ENCODE measurements at places on chromosomes 4 and X.

DNA sequence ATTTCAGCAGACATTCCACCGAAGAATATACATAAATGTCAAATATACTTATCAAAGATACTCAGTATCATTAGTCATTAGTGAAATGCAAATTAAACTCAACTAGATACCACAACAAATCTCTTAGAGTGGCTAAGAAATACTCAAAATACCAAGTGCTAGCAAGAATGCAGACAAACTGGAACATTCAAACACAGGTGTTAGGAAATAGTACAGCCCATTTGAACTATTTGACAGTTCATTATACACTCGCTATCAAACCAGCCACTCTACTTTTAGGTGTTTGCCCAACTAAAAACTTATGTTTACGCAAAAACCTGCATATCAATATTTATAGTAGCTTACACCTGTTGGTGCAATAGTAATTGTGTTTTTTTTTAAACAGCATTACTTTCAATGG, 8.8 kb downstream of the ADAM29 start:
- DNase-seq = no peak

DNA sequence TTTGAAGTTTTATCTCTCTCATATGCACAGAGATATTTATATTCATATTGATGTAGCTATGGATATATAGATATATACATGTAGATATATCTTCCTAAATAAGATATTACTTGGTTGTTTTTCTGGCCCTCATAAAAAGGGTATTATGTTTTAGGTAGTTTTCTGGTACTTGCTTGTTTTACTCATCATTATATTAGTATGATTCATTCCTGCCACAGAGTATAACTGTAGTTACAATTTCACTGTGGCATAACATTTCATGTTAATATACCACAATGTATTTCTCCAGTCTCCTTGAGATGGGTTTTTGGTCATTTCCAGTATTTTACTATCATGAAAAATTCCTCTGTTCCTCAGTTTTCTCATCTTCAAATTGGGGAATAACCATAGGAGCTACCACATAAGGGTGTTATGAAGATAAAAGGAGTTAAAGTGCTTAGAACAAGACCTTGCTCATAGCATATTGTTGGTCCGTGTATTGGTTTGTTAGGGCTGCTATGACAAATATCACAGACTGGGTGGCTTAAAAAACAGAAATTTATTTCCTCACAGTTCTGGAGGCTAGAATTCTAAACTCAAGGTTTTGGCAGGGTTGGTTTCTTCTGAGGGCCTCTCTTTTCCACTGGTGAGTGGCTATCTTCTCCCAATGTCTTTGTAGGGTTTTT, 129.7 kb downstream of the TMEM164 start:
- no peak for DNase-seq

- no peak for DNase-seq
Observed at GRCh38 chr4:123825596-123826291, 429.1 kb downstream of the SPRY1 start.

DNA sequence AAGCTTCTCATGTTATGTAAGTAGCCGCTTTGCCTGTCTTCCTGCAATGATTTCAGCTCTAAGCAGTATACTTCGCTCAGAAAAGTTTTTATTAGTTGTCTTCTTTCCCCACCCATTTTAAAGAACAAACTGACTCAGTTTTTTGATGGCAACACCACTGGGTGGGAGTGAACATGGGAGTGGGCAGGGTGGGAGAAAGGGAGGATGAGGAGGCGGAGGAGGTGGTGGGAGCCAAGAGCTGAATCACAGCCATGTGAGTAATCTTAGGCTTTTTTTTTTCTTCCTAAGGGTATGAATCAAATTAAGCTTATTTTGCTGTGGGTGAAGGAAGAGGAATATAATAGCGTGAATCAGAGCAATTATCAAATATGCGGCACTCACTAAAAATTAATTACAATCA, 574.3 kb upstream of the DIPK2B start:
- DNase-seq = no peak

DNA sequence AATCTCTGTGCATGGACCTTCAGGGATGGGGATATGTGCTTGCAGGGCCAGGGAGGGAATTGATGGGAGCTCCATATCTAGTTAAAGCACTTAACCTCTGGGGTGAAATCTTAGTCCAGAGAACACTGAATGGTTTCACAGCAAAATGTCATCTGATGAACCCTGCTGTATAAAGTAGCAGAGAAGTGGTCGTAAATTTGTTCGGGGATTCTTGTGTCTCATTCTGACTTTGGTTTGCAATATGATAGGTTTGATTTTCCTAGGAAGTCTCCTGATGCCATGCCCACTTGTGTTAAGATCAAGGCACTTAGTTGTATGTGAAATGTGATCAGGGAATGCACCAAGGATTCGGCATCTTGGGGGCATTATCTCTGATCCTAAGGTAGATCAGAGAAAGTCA, 96.9 kb downstream of the NHS start:
- no peak for DNase-seq

DNA sequence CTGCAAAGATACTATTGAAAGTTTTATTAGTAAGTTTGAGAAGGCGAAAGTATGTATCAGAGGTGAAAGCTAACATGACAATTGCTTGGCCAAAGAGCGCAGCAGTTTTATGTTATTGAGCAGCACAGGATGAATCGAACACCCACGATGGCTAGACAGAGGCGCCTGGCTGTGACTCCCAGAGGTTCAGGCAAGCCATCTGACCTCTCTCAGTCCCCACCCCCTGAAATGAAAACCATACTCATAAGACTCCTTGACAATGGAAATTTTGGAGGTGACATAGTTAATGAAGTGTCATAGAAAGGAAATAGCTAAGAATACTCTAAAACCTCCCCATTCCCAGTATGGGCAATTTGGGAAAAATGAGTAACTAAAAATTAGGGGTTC, 70.6 kb downstream of the MGST2 start:
- DNase-seq = no peak

- DNase-seq = no peak
Observed at GRCh38 chr4:38681281-38681991, 17.4 kb downstream of the KLF3 start.

DNA sequence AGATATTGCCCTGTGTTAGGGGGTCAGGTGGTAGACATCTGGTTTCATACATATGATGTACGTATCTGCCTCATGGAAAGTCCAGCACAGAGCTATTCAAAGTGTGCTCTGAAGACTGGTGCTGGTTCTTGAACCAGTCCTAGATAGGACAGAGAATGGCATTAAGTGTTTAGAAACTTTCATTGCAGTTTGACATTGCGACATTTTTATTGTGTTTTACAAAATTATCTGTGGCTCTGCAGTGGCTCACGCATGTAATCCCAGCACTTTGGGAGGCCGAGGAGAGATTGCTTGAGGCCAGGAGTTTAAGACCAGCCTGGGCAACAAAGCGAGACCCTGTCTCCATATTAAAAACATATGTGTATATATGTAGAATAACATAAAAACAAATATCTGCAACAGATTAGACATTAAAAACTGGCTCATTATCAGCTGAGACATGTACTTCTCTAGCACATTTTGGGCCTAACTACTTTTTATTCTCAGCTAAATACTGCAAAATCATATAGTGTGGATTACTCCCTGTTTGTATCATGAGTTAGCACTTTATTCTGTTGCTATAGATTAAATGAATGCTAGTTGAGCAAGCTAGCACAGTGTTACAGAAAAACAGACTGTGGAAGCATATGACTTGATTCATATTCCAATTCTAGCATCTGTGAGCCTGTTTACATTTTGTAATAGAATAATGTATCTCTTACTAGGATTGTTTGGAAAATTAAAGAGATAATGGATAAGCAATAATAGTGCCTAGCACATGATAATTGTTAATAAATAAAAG, 57.1 kb downstream of the USP9X start:
- no peak for DNase-seq

DNA sequence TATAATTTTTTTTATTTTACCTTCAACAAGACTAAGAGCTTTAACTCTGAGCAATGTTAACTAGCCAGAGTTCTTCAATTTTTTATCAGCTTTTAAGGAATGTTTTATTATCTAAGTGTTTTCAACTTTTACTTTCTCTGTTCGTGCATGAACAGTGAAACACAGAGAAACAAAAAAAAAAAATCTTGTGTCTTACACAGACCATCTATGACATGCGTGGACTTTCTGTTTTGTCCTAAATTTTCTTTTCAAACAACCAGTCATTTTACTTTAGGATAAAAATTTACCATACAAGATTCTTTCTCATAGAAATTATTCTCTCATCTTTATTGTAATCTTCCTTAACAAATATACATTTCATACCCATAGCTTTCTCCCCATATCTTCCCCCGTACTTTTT, 731.9 kb upstream of the PCDH10 start:
- no peak for DNase-seq

DNA sequence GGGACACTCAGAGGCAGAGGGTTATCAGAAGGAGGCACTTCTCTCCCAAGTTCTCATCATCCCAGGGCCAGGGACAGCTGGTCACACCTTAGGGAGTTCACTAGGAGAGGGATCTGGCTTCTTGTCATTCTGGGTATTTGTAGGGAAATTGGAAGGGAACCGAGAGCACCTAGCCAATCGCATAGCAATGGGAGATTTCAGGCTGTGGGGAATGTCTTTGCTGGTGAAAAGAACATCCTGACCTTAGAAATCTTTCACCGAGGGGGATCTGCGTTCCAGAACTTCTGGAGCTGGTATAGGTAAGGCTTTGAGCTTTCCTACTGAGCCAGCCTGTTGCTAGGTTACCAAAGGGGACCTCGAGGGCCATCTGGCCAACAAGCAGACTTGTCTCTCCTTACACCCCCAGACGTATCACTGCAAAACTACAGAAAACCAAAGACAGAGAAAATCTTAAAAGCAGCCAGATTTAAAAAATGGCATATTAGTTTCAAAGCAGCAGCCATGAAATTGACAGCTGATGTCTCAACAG, 6.8 kb downstream of the HTT-AS start:
- DNase-seq = no peak

GRCh38 chr4:11014199-11014598, 329.6 kb upstream of the CLNK start:
- no peak for DNase-seq

DNA sequence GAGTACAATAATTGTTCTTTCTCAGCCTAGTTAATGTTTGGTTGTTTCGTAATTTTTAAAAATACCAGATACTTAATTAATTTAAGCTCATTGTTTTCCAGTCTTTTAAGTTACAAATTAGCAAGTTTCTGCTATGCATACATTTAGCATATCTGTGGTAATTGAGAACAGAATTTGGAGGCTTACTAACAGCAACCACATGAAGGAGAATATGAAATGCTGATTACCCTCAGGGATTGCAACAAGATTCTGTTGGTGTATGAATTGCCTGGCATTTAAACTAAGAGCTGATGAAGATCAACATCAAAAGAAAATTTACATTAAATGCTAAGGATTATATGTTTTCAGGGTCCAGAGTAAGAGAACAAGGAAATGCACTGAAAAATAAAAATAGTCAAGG, 580.0 kb upstream of the INTU start:
- DNase-seq = no peak

DNA sequence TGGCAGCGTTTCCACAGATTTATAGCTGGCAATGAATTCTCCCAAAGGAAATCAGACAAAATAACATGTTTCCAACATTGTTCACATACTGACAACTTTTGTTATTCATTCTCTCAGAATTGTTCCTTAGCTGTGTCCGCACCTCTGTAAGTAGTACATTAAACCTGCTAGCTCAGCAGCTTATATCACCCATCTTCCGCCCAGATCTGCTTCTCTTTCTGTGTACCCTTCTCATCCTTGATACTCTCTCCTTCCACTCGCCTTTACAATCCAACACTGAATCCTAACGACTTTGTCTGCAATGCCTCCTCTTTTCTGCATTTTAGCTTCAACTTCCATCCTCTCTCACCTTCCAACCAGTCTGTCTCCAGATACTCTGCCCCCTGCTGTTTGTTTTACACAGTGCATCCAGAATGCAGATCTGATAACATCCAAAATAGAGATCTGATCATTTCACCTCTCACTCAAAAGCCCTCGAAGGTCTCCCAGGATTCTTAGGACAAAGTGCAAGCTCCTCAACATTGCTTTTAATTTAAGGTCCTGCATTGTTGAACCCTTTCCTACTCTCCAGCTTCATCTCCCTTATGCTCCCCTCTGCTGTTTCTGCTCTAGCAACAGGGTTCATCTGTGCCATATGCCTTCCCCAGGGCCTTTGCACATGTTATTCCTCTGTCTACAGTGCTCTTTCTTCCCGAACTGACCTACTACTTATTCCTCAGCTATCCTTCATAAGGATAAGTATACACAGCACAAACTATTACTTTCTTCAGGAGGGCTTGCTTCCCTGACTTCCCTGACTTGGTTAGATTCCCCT, 67.3 kb upstream of the VBP1 start:
- peak; percentile 1 for DNase-seq

DNA sequence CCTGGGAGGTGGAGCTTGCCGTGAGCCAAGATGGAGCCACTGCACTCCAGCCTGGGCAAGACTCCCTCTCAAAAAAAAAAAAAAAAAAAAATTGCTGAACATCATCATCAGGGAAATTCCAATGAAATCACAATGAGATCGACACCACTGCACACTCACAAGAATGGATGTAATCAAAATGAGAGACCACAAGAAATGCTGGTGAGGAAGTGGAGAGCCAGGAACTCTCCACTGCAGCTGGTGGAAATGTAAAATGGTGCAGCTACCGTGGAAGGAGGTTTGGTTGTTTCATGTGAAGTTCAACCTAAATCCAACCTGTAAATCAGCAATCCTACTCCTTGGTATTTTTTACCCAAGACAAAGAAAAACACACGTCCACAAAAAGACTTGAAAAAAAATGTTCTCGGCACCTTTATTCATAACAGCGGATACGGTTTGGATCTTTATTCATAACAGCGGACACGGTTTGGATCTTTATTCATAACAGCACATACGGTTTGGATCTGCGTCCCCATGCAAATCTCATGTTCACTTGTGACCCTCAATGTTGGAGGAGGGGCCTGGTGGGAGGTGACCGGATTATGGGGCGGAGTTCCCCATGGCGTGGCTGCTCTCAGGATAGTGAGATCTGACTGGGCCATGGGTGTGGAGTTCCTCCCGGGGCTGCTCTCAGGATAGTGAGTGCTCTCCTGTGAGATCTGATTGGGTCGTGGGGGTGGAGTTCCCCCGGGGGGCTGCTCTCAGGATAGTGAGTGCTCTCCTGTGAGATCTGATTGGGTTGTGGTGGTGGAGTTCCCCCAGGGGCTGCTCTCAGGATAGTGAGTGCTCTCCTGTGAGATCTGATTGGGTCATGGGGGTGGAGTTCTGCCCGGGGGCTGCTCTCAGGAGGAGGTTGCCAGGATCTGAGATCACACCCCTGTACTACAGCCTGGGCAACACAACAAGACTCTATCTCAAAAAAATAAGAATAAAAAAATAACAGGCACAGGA, 7.7 kb downstream of the GAK start:
- no peak for DNase-seq

GRCh38 chr4:84258905-84259830, 239.9 kb downstream of the NKX6-1 start:
- no peak for DNase-seq

DNA sequence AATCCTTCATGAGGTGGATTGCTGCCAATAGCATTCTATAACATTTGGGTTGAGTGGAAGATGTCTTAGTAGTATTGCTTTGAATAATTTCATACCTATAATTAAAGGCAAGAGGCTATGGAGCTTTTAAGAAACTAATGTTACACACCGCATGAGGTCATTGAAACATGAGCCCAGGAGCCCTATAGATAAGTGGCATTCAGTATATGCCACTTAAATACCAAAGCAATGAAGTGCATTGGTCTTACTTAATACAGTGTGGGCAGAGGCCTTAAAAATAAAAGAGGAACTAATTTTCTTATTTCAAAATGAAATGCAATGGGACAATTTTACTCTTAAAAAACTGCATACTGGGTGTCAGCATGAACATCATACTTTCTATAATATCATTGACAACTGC, 47.5 kb downstream of the SPATA18 start:
- no peak for DNase-seq

All from activated T-cell treated with anti-CD3 and anti-CD28 coated beads for 1 hour (primary cell).